Stimulated activated CD4-positive, alpha-beta T cell treated with anti-CD3 and anti-CD28 coated beads, Interleukin-15, amount 100 ng/mL, for 1 hour (primary cell): ENCODE measurements at places on chromosomes 4 and X.

DNA sequence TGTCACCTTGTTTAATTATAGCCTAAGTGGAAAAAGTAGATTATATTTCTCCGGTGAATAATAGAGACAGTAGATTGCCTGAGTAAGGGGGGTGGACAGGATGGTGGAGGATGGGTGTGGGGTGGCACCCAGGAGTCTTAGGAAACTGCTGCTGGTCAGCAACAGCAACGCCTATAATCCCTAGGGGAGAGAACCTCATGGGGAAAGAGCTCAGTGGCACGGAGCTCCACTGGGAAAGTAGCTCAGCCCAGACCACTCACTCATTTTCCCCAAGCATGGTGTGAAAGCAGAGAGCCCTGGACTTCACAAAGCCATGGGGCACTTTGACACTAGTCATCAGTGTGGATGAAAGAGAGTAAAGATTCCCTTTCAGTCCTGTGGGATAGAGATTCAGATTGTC, 31.1 kb downstream of the METTL14 start:
- DNase-seq = no peak

- DNase-seq = no peak
Measured at GRCh38 chr4:145066063-145066501, 31.9 kb downstream of the ANAPC10 start.

DNA sequence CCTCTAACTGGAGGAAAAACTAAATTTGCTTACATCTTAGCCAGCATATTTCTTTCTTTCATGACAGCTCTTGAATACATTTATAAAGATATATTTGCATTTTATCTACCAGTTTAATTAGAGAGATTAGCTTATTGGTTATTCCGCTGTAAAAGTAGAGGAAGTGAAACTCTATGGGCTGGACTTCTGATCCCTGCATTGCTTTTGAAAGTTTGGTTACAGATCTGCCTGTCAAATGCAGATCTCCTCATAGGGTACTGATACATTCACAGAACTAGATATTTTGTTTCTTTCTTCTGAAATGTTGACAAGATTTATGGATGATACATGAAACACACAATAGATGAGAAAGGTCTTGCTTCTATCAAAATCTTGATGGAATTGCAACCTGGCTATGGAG, 581.4 kb upstream of the AADAT start:
- DNase-seq = no peak

- DNase-seq = no peak
Measured at GRCh38 chrX:40581336-40581920, 658 bp downstream of the ATP6AP2 start.

GRCh38 chr4:38160487-38161207, 200.4 kb downstream of the PTTG2 start:
- no peak for DNase-seq

GRCh38 chrX:153878345-153878744, 7.6 kb downstream of the L1CAM start:
- DNase-seq = no peak

DNA sequence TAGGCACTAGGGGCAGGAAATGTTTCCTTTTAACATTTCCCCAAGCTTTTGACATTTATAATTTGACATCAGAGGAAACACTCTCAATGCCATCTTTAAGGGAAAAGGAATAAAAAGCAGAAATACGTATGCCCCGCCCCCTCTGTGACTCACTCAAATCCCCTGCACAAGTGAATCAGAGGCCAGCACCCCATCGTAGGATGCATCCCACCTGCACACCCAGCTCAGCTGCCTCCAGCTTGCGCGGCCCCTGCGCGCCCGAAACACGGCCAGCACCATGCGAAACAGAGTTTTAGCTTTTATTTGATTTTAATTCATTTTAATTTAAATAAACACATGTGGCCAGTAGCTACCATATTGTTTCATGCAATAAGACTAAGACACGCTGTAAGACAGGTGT, 29.5 kb downstream of the ABLIM2 start:
- no peak for DNase-seq

GRCh38 chr4:3112609-3113469, 38.4 kb downstream of the HTT start:
- no peak for DNase-seq

- no peak for DNase-seq
Measured at GRCh38 chr4:86512631-86513030, 81.5 kb upstream of the PTPN13 start.

DNA sequence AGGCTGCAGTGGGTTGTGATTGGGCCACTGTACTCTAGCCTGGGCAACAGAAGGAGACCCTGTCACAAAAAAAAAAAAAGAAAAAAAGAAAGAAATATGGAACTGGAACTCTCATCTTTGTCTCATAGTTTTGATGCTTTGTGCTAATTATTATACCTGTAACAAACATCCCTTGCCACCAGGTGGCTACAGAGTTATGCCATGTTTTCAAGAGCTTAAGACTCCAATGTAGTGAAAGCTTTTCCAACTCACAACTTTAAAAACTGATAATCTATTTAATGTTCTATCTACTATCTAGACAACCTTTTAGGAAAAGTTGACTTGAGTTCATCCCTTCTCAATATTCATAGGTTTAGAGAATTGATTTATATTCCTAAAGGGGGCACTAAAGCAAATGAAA, 42.4 kb downstream of the HTR2C start:
- no peak for DNase-seq

DNA sequence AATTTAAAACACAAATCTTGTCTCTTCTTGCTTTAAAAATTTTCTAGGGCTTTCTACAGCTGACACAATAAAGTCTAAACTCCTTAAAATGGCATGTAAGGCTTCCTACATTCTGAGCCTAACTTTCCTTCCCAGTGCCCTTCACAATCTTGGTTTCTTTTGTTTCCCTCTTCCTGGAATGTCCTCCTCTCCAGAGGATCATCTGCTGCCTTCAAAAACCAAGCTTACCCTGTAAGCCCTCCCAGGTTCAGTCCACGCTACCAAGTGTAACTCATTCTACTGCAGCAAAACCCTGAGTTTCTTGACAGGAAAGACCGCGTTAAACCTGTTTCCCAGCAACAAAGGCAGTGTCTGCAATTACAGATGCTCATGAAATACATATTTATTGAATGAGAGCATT, 91.3 kb downstream of the SHISA3 start:
- DNase-seq = no peak

DNA sequence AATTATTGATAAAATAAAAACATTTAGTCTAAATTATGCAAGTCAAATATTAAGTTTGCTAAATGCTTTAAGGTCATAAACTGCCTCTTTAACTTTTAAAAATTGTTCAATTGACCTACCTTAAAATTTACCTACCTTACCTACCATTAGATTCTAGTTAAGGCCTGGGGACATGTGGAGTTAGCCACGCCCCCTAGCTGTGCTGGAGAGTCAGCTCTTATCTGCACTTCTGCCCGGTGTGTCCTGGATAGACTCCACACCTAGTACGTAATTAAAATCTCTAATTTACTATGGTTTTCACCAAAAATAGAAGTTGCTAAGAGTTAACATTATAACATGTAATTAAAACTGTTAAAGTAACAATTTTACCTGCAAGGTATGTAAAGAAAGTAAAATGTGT, 22.7 kb downstream of the TENM3 start:
- no peak for DNase-seq

DNA sequence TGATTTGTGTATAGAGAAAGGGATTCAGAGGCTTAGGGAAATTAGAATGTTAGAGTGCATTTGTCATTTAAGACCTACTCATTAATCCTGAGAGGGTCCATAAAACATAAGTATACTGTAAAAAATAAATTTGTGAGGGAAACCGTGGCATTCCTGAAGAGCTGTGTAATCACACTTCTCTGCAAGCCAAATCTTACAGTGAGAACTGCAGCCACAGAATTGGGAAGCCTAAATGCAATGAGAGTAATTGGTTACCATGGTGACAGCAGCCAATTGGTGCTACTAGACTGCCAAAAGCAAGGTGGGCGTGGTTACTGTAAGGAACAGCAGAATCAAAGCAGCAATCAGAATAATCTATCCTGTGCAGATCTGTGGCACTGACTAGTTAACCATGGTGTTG, 345.2 kb upstream of the GRID2 start:
- DNase-seq = no peak

GRCh38 chr4:76663824-76664223, 228.8 kb downstream of the SHROOM3 start:
- no peak for DNase-seq

GRCh38 chr4:22030307-22030706, 81.7 kb upstream of the KCNIP4 start:
- no peak for DNase-seq

- DNase-seq = no peak
Measured at GRCh38 chr4:142316913-142317312, 529.2 kb downstream of the INPP4B start.

- no peak for DNase-seq
Measured at GRCh38 chr4:35423104-35423503, 821.2 kb downstream of the ARAP2 start.

GRCh38 chr4:80086296-80086695, 13.3 kb upstream of the ANTXR2 start:
- no peak for DNase-seq

DNA sequence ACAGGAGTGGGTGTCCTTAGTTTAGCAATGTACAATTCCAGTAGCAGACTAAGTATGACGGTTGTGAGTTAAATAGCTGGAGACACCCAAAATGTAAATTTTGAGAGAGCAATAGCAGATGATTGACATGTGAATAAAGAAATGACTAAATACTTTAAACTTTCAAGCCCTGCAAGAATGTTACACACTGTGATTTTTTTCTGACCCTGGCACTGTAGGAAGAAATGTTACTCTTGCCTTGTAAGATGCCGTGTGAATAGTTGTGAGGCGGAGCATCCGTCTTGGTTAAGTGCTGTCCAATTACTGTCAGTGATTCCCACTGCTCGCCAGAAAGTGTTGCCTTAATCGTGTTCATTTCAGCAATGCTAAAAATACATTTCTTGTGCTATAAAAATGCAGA, 1248.1 kb downstream of the RAPGEF2 start:
- DNase-seq = no peak

GRCh38 chr4:122576261-122577188, 44.3 kb downstream of the IL21 start:
- no peak for DNase-seq

- DNase-seq = no peak
Measured at GRCh38 chrX:7214251-7214650, 66.3 kb upstream of the PUDP start.

DNA sequence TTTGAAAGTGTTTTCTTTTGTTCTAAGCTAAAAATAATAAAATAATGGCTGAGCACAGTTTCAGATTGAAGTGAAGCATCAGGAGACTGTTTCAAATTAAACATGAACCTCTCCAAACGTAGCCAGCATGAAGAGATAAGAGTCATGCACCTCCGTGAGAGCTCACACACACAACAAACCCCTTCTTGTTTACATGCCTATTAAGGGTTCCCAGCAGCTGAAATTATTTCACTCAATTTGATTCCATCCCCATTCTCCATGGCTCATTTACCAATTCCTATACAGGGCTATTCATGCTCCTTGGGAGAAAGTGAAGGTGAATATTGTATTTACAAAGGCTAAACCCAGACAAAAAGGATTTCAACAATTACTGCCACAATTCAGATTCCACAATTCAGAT, 954.1 kb upstream of the INTU start:
- no peak for DNase-seq

DNA sequence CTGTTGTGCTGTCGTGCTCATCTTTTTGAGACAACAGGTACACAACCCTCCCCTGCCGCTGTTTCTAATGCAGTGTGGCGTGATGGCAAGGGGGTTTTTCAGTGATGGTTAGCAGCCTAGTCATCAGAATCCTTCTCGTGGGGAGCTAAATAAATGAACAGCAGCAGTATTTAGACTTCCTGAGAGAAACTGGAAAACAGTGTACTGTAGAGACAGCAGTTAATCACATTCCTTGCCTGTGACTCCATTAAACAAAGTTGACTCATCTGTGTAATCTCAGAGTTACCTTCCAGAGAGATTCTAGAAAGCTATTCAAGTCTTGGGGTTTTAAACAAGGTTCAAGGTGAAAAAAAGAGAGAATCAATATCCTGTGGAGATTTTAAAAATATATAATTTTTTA, 1753.2 kb upstream of the PCDH7 start:
- DNase-seq = no peak

GRCh38 chr4:82232891-82233290, 140.9 kb downstream of the HNRNPD start:
- DNase-seq = no peak

DNA sequence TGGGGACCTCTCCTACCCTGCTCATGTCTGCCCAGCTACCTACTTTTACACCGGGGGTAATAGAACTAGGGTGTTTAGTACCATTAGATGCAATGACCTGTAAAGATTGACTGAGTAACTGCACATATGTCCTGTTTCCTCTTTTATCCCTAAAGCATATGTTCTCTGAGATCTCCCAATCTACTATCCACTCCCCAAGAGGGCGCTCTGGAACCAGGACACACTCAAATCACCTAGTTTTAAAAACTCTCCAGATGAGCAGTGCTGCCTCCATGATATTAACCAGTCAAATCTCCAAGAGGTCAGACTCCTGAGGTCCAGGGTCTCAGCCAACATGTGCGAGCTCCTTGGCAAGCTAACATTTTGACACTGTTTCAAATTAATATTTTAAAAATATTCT, 87.0 kb upstream of the TSPAN5 start:
- no peak for DNase-seq

DNA sequence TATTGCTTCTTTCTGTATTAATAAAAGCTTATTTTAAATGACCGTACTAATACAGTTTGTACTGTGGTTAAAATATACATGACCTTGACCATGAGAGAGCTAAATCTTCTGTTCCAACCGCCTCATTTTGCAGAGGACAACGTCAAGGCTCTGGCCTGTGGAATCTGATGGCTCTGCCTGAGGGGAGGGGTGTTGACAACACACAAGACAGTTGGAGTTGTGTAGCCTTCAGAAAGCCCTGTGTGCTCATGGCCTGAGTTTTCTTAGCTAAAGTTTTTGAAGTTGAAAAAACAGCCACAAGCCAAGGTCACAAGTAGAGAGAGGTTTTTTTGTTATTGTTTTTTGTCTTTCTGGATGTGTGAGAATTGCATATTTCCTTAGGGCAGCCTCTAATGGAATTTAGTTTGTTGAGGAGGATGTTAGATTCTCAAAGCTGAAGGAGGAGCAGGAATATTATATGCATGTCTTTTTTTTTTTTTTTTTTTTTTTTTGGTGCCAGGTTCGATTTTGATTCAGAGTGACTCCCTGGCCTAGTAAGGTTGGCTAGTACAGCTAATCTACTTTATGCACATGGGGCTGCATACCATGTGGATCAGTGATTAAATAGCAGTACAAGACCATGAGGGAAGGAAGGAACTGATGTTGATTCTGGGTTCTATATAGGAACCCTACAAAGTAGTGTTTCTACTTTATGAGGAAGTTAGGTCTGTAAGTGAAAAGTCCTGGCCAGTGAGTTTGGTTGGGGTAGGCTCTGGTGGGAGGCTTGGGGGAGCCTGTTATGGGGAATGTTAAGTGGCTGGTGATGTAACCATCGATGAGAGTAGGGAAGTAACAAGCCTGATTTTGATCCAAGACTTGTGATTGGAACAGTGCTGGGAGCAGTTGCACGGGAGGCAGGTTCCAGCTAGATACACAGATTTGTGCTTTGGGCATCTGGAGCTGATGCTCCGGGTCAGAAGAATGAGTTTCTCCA, 20.3 kb downstream of the SMS start:
- DNase-seq = no peak
